NCI-H1694 treated with DMSO at 0.1 percent for 48 hours (cell line): ENCODE measurements at places on chromosomes 6 and 20.

GRCh38 chr6:26569433-26569764 is 27.4 kb upstream of the ABT1 start:
- DNase-seq = no peak

GRCh38 chr20:760751-761417 is 7.4 kb downstream of the SLC52A3 start:
- no peak for DNase-seq

DNA sequence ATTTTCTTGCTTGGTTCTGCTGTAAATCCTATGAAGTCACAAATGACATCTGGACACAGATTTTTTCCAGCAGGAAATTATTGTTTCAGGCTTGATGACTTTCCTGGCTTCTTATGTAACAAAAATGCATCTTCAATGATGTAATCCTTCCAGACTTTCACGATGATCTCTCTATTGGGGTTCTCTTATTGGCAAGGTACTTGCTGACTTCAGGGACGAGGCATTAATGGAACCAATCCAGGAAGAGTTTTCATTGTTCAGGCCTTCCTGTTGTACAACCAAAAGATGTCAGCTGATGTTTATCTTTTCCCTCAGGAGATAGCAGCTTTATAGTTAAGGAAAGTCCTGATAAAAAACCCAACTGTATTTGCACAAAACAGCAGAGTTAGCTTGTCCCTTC is 118.5 kb upstream of the MMS22L start:
- no peak for DNase-seq

DNA sequence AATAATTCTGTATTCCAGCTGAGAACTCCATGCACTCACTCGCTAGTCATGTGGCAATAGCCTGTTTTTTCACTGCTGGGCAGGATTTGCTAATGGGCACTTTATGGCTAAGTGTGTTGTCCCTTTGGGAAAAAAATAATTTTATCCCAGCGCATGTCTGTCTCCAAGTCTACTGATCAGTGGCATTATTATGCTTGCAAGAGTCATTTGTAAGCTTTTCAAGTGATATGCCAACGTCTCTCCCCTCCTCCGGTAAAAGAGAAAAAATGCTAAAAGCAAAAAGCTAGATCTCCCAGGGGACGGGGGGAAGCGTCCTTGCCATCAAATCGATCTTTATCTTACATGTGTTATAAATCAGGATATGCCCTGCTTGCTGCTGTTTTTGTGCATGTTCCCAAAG is 407.7 kb downstream of the CDH26 start:
- no peak for DNase-seq

DNA sequence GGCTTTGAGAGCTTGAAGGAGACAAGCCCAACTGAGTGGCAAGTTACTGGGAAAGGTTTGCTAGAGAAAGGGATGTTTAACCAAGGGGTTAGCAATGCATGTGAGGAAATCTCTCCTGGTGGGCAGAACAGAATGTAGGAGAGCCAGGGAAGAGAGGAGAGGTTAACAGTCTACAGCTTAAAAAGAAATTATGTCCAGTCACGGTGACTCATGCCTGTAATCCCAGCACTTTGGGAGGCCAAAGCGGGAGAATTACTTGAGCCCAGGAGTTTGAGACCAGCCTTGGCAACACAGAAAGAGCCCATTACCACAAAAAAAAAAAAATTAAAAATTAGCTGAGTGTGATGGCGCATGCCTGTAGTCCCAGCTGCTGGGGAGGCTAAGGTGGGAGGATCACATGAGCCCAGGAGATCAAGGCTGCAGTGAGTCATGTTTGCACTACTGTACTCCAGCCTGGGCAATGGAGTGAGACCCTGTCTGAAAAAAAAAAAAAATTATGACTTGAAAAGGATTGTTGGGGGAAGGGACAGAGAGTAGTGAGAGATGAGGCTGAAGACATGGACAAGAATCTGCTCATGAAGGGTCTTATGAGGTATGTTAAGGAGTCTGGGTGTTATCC is 264.9 kb downstream of the TBC1D7 start:
- DNase-seq = no peak

- no peak for DNase-seq
These were observed 33.3 kb upstream of the KIF16B start for GRCh38 chr20:16606468-16607070.

DNA sequence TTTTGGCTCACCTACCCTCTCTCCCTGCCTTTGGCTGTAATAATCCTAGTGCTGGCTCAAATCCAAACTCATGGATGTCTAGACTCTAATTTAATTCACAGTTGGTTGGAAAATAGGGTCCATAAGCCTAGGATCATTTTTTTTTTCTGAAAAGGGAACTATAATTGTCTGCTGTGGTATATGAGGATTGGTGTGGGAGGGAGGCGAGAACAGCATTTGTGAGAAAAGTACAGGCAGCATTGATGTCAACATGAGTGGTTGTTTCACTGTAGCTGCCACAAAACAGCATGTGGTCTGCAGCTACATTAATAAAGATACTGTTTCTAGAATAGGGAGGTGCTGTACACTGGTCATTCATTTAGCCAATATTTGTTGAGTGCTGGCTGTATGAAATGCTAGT is 18.6 kb upstream of the POLR1H start:
- no peak for DNase-seq

DNA sequence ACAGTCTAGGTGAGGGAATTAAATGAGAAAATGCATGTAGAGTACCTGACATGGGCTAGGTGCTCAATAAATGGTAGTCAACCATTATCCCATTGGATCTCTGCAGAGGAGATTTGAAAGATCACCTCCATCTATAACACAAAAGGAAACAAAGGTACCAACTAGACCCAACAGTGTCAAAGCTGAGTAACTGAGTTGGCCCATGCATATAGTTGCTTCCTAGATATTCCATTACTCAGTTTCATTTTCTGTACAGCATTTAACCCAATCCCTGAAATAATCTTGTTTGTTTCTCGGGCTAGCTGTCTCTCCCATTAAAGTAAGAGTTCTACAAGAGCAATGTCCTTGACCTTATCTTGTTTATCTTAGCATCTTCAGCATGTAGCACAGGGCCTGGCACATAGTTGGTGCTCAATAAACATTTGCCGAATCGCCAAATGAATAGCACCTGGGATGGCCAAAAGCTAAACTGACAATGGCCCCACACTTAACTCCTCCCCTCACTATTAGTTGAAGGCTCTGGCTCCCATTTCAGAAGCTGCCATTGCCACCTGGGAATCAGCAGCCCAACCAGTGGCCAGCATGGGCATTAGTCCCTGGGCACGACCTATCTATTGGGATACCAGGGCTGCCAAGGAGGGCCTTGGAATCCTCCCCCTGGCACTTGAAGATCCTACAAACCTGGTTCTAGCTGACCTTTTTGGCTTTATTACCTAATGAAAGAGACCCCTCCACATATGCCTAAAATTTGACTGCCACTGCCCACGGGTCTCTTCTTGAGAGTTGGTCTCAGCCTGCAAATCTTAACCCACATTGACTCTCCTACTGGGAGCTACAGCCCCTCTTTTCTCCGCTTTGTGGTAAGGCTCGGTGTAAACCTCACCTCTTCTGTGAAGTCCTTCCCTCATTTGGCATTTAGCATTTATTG is 22.6 kb downstream of the BCL2L1 start:
- no peak for DNase-seq

DNA sequence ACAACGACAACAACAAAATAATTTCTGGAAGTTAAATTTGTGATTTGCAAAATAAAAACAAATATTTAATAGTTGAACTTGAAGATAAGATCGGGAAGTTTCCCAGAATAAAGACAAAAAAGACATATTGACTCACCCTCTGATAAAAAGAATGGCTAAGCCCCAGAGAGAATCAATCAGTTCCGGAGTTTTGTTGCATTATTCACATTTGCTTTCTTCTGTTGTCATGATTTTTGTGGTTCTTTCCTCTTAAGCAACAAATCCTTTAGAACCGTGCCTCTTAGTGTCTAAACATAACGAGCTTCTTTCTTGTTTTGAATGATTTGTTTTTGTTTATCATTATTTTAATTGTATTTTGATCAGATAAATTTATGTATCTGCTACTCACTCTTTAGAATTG is 337.7 kb upstream of the PRND start:
- no peak for DNase-seq

- no peak for DNase-seq
These were observed 241.0 kb downstream of the DLL1 start for GRCh38 chr6:170049641-170050561.

- DNase-seq = no peak
These were observed 119.6 kb upstream of the FOXO3 start for GRCh38 chr6:108441141-108441540.

DNA sequence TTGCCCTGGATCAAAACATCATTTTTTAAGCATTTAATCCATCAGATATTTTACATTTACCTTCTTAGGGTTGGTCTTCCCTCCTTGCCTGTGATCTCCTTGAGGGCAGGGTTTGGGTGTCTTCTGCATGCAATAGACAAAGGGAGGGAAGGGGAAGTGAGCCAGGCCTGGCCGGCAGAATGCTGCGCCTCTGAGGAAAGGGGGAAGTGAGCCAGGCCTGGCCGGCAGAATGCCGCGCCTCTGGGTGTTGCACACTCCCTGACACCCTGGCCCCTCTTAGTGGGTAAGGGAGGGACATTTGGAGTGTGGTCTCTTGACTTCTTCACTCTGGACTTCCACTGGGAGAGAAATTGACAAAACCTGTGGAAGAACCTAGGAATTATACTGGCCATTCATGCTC is 12.4 kb downstream of the PSMF1 start:
- DNase-seq = no peak

GRCh38 chr6:128129679-128130078 is 228.8 kb upstream of the THEMIS start:
- DNase-seq = no peak

DNA sequence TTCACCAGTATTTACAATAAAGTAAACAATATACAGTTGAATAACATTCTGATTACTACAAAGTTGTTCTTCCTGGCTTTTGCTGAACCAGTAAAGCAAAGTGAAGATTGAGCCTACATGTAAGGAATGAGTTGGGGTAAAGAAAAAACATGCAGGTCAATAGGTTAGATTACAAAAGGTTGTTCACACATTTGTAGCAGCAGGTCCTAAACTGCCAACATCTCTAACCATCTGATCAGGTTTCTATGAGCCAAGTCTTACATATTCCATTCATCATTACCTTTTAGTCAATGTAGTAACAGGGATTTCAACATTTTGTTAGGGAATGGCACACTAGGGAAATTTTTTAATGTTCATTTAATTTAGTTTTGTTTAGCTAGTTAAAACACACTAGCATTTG is 9.3 kb upstream of the CALHM6 start:
- no peak for DNase-seq

- DNase-seq = no peak
These were observed 7.7 kb downstream of the LSM14B start for GRCh38 chr20:62129731-62130531.

DNA sequence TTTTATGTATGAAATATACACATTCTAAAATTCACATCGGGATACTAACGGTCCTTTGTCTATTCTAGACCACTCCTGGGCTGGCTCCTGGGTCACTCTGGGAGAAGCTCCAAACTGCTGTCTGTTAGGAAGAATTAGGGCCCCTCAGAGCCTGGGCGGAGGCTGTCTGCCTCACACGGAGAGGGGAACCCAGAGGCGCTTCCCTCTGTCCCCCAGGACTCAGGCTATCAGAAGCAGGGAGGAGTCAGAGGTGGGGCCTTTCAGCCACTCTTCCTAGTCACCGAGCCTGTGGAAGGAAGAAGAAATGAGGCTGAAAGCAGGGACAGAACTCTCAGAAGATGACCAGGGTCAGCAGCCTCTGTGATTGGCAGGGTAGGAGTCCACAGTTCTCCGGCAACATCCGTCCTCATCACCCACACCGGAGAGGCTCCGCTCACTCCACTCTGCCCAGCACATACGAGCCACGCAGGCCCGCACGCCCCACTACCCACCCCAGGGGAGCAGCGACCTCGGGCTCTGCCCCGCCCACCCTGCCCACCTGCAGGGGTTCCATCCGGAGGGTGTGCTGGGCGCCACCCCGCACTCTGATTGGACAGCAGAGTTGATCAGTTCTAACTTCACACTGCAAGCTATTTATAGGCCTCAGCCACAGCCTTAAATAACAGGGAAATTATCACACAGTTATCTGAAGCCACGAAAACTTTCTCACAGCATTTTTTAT is 182.1 kb upstream of the AFDN start:
- no peak for DNase-seq

DNA sequence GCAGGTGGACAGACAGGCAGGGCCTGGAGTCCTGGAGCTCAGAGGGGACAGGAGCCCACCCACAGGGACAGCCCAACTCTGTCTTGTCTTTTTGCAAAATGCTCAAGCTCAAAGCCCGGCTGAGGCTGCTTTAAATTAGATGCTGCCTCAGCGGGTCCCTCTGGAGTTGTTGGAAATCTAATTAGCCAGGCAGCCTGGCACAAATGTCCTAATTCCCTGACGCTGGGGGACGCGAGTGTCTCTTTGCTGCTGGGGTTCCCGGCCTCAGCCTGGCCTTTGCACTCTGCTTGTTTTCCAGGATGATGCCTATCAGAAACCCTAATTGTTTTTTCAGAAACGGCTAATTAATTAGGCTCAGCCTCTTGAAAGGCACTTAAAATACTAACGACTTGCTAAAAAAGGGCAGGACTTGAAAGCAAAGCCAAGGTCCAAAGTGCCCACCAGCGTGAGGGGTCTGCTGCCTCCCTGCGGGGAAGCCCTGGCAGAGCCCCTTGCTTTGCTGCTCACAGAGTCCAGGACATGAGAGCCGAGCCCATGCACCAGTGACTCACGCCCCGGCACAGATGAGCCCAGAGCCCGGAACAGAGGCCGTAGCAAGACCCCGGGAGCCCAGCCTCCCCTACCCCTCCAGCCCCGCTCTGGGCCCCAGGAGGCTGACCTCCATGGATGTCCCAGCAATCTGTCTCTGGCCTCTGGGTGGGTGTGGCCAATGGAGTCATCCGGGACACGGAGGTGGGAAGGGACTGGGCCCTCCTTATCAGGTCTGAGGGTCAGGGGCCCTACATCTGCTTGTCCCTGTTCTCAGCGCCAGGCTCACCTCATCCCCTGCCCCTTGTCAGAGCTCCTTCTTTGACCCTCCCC is 46.0 kb upstream of the BHLHE23 start:
- no peak for DNase-seq

GRCh38 chr20:34632870-34633452 is 43.9 kb downstream of the PIGU start:
- no peak for DNase-seq

DNA sequence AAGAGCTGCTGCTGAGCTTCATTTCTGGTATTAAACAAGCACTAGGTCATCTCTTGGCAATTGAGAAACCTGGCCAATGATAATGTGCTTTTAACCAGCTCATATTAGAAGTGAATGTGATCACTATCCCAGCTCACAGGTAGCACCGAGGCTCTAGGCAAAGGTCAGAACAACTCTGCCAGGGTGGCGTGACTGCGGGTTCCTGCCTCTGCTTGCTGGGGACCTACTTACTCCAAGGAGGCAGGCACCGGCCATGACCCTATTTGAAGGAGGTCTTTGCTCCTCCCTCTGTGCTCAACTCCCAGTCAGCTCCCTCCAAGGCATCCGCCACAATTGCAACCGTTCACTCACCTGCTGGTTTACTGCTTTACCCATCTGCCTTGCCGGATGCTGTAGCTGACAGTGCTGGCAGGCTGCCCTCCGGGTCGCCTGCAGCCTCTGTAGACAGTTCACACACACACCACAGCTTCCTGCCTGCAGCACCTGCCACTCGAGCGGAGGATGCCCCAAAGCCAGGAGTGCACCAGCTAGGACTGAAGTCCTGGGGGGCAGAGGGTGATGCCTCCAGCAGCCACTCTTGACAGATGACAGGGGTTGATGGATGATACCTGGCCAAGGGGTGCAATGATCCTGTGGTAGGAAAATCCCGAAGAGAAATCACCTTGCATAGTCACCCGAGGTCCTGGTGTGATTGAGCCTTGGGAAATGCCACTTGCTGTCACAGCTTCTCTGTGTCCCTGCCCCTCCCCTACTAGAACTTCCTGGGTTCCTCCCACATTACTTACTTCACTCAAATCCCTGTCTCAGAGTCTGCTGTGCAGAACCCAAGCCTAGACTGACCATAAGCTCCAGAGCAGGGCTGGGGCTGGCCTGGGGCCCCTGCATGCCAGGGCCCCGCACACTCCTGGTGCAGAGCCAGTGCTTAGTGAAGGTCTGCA is 8.8 kb upstream of the VSX1 start:
- DNase-seq = peak; percentile 84
